Thymus (tissue), 14 donors: ENCODE measurements at places on chromosomes 2 and 18. TPM values are rescaled to one million over a fixed set of nuclear protein-coding genes. Genes with fewer than 3 reads are reported as not detected.

EPB41L3 gene
- polyA plus RNA-seq: 31.9 TPM

GRCh38 chr2:59959944-59960343 lies 593.5 kb downstream of the BCL11A start:
- no peak for DNase-seq

DNA sequence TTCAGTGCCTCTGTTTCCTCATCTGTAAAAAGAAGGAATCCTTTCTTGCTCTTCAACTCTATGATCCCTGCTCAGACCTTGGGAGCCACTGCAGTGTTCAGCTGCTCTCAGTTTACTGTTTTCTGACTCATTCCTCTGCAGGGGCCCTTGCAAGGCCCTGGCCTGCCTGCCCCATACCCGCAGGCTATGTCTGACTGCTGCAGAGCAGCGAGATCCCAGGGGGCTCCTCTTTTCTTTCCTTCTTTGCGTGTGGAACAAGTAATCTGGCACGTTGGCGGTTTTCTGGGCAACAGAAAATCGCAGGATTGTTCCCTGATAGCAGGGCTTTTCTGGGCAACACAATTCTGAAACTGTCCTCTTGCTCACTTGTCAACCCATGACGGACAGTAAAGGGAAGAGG lies 376.0 kb downstream of the DCC start:
- no peak for DNase-seq

DNA sequence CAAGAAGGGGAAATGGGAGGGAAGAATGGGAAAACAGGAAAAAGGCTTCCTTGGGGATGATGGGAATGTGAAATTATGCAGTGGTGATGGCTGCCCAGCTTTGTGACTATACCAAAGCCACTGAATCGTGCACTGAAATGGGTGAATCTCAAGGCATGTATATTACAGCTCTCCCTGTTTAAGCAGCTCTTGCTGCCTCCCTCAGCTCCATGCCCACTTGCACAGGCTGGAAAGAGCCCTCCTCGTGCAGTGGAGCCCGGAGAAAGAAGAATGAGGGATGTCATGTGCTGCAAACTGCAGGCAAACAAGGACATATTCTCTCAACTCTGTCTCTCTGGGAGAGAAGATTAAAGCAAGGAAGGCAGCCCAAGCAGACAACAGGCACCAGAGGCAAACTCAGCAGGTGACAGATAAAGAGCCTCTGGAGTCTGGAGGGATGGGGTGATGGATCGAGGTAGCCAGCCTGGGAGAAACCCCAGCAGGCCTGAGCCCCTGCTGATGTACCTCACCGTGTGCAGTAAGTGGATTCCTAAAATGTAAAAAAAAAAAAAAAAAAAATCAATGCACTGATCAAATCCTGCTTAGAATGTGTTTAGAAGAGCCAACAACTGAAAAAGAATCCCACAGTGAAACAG lies 62.4 kb upstream of the SLC66A3 start:
- no peak for DNase-seq

- no peak for DNase-seq
Measured at GRCh38 chr2:239535413-239536144, 134.8 kb upstream of the HDAC4 start.

- DNase-seq: no peak
Measured at GRCh38 chr2:237885931-237886684, 26.7 kb downstream of the RAMP1 start.
